T-helper 1 cell (primary cell): ENCODE measurements at places on chromosomes 2 and 18.

- DNase-seq = no peak
Observed at GRCh38 chr2:207126724-207127308, 38.9 kb downstream of the KLF7 start.

DNA sequence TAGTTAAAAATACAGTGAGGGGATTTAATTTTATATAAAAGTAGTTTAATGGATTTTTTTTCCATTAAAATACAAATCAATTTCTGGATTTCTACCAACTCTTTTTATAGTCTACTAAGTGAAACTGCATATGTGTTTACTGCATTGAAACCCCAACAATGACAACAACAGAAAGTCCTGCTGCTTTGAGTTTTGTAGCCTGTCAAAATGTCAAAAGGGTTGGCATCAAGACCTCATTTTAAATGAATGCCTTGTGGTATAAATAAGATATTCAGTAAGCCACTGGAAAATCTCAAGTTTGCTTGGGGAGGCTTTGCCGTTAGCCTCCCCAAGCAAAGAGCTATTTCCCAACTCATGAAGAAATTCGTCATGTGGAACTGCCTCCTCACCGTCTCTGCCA, 440.3 kb upstream of the HNMT start:
- DNase-seq = no peak

GRCh38 chr2:39228413-39229209, 15.2 kb downstream of the CDKL4 start:
- DNase-seq = no peak

DNA sequence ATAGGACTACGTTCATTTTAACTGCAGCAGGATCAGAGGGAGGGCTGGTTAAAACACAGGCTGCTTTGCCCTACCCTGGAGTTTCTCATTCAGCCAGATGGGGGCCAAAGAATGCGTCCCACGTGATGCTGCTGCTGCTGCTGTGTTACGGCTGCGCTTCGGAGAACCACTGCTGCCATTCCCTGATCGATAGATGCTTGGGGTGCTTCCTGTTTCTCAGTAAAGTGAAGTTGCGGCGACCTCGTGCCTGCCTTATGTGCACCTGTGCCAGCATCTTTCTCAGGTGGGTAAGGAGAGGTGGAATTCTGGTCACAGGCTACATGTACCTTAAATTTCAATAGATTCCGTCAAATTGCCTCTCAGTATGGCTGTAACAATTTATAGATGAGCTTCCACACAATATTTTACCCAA, 24.7 kb upstream of the TOGARAM2 start:
- DNase-seq = peak; percentile 44

DNA sequence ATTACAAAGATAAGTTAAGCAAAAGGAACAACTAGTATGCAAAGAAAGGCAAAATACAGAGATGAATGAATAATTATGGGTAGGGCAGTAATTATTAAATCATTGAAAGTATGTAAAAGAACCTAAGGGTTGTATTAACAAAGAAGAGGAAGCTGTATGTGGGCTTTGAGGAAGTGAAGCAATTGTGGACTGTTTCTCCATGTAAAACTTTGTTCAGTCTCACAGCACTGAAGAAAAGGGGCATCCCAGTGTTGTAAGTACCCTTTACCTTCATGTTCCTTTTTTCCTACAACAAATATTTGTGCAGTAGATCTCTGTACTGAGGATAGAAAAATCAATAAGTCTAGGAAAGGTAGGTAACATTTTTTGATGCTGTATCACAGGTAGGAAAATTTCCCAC, 388.7 kb upstream of the NRP2 start:
- no peak for DNase-seq

DNA sequence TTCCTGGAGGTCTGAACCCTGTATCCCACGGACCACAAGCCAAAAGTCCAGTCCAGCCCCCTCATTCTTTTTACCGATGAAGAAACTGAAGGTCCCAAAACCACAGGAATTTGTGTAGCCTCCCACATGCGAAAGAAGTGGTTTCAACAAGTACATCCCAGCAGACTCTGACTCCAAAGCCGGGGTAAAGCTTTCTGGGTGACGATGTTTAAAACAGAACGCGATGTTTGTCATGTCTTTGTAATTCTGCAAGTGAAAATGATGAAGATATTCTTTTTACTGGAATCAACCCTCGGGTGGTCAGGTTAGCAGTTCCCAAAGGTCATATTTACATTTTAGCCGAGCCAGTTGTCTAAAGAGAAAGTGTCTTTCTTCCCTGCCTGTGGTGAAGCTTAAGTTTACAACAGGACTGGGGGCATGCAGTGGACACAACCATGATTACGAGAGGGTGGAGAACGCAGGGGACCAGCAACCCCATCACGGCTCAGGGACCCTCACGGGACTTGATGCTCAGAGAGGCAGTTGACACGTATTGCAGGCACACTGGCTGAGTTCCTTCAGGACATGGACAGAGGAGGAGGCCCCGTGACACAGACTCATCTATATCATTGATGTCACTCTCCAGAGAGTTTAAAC, 17.8 kb upstream of the TMEM131 start:
- no peak for DNase-seq

GRCh38 chr2:235734688-235735231, 240.9 kb downstream of the AGAP1 start:
- no peak for DNase-seq

DNA sequence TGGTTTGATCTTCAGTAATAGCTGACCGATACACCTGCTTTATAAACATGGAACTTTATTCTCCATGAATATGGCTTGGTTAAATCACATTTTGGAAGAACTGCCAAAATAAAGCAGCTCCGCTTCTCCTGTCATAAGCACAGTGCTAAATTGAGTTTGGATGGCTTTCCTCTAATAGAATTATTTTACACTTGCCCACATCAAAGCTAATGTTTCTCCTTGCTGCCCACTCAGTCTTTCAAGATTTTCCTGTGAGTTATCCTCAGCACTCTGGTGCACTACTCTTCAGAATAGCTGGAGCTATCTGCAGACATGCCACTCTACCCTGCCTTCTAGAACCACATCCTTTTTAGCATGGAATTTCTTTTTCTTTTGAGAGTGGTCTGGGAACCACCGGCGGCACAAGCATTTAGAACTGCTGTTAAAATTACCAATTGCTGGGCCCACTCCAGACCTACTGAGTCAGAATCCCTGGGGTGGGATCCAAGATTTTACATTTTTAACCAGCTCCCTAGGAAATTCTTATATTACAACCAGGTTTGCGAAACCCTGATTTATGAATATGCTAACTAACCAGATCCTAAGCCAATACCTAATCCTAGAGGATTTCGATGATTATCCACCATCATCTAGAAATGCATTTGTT, 283.3 kb downstream of the AFF3 start:
- DNase-seq = no peak

DNA sequence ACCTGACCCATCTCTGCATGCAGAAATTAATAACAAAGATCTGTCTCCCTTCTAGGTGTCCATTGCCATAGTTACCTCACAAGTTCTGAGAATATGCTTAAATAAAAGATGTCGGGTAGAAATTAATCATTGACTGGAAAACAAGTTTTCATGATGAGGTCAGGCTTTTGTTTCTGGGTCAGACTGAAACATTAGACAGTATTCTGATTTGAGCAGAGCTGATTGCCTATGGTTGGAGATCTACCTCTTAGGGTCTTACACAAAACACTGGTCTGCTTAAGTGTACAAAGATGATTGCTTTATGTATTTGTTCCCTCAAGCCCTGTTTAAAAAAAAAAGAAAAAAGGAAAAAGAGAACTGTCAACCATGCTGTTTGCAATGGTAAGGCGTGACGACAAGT, 956.4 kb downstream of the CPS1 start:
- DNase-seq = no peak

DNA sequence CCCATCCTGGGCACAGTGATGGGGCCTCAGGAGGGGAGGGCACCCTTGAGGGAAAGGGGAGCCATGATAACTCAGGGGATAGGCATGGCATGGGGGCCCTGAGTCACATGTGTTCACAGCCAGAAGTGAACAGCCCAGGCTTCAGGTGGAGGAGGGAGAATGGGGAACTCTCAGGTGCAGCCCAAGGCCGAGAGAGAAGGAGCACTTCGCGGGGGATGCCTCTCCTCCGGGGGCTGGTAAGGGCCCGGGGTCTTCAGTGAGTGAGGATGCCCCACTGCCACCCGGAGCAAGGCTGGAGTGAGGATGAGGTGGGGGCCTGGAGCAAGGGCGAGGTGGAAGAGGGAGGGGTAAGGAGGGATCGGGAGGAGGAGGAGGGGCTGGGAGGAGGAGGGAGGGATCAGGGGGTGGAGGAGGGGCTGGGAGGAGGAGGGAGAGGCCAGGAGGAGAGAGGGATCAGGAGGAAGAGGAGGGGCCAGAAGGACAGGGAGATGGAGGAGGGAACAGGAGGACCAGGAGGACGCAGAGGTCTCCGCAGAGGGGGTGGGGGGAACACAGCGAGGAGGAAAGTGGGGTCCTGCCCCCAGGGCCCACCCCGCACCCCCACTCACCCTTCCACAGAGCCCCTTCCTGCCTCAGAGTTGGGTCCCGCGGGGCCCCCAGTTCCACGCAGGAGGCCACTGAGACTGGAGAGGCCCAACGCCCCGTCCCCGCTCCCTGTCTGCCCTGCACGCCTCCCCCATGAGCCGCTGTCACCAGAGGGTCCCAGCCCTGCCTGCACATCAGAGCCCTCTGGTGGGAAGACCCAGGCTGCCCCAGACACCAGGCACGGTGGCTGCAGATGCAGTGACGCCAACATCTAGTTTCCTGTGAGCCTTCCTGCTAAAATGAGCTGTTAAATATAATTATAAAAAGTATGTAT, 42.8 kb downstream of the RAMP1 start:
- DNase-seq = no peak

DNA sequence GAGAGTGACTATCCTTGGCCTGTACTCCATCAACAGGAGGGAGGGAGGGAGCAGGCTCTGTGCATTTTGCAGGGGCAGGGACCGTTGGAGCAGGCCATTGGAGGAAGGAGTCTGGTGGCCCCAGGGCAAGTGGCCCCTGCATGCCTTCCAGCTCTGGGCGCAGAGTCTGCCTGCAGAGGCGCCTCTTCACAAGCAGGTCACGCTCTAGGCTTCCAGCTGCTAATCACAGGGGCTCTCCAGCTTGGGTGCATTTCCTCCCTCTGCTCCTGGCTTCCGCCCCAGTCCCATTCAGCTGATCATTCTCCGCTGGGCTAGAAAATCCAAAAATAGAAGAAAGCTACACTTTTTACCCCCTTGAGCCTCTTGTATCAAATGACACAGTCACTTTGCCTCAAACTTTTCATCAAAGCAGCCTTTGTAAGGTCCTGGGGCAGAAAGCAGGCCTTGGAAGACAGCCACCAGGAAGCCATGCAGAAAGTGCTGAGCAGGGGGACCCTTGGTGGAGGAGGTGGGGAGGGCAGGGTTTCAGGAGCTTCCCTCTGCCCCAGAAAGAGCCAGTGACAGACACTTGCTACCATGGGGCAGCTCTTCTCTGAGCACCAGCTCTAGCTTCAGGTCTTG, 11.3 kb downstream of the TMEM247 start:
- no peak for DNase-seq

GRCh38 chr2:177604271-177605065, 211.9 kb downstream of the AGPS start:
- peak; percentile 21 for DNase-seq
